Activated CD4-positive, alpha-beta T cell treated with anti-CD3 and anti-CD28 coated beads, Interleukin-2, amount 50 U/mL, for 4 hours (primary cell): ENCODE measurements at places on chromosomes 2 and 18.

DNA sequence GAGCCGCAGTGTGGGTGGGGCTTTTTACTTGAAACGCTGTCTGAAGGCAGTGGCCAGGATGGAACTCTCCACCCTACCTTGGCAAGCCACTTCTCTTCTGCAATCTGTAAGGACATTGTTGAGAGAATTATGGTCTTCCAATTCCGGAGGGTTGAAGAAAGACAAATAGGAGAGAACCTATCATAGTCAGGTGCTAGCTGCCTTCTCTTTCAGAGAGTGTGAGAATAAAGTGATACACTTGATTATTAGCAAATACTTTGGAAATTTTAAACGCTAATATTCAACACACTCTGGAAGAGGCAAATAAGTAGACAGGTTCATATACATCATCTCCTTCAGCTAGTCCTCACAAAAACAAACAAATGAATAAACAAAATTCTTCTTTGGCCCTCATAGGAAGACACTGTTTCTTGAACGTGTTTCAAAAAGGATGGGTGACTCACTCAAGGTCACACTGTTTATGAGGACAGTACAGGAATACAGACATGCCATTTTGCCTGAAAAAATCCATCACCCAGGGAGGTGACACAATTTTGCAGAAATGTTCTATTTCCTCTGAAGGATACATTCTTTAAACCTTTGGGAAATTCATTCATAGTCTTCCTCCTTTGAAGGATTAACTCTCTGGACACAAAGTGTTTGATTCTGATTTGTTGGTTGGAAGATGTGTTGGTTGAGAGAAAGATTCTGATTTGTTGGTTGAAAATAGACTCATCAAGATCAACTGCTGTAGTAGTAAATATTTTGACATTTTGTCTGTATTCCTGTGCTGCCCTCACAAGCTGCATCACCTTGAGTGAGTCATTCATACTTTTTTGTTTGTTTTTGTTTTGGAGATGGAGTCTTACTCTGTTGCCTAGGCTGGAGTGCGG is 2.2 kb upstream of the IL1RN start:
- no peak for DNase-seq

DNA sequence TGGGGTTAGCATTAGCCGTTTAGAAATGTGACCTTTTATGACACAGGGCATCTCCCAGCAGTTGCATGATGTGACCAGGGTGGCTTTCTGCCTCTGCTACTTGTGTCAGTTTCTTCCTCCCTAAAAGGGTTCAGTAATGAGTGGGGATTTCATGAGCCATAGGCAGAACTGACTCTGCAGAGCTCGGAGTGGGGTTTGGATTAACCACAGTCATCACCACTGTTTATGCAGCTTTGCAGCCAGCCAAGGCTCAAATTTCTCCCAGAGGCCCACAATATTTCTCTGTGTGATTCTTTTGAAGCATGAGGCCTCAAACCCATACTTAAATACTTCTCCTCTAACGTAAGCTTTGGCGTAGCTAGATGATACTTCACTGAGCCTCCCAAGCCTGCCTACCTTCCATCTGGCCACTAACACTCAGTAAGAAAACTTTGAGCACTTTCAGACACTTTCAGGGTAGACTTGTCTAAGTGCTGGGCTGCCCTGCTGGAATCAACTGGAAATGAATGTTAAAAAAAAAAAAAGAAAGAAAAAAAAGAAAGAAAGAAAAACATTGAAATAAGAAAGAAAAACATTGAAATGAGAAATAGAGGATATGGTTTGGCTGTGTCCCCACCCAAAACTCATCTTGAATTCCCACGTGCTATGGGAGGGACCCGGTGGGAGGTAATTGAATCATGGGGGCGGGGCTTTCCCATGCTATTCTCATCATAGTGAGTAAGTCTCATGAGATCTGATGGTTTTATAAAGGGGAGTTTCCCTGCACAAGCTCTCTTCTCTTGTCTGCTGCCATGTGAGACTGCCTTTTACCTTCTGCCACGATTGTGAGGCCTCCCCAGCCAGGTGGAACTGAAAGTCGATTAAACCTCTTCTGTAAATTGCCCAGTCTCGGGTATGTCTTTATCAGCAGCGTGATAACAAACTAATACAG is 11.5 kb upstream of the LAPTM4A start:
- DNase-seq: no peak

DNA sequence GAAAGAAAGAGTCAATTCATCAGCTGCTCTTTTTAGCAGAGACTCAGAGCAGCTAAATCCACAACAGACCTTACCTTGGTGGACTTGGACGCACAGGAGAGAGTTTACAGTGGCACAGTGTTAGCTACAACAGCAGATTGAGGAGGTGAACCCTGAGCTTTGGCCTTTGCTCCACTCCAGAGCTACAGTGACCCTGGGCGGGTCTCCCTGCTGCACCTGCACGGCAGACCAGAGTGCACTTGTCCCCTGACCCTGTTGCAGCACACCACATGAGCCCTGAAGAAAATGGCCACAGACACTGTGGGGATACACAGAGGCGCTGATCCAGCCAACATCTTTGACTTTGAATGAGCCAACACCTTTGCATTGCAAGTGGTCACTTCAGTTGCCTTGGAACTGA is 11.0 kb downstream of the SLC19A3 start:
- DNase-seq: no peak

- DNase-seq: no peak
Measured at GRCh38 chr2:137638932-137639331, 325.3 kb upstream of the HNMT start.

DNA sequence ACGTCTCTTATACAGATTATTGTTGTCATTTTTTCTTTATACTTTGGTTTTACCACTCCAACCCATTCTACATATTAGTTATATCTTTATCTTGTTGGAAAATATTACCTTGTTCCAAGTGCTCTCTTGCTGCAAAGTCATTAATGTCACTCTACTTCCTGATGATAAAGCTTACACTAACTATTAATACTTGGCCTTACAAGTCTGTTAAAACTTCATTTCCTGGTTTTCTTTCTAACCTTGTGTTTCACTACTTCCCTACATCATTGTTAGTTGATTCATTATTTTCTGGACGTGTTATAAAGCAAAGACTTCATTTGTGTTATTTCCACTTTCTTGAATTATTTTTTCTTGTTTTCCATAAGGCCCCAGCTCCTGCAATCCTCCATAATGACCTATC is 382.6 kb upstream of the CDH20 start:
- DNase-seq: no peak

DNA sequence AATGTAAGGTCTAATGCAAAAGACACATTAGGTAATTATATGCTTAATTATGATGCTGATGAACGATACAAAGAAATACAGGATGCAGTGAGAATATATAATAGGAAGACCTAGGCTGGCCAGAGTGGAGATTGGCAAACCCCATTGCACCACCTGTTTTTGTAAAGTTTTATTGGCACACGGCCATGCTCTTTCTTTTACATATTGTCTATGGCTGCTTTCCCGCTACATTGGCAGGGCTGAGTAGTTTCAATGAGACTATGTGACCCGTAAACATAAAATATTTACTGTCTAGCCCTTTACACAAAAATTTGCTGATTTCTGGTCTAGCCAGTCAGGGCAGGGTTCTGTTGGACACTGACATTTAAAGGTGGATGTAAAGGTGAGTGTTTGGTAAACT is 5.4 kb downstream of the SEC11C start:
- DNase-seq: no peak

DNA sequence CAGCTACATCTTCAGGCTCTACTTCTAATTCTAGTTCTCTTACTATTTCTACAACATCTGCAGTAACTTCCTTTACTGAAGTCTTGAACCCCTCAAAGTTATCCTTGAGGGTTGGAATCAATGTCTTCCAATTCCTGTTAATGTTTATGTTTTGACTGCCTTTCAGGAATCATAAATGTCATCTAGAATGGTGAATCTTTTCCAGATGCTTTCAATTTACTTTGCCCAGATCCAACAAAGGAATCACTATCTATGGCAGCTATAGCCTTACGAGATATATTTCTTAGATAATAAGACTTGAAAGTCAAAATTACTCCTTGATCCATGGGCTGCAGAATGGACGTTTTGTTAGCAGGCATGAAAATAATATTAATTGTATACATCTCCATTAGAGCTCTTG is 123.9 kb downstream of the PDE1A start:
- DNase-seq: no peak

DNA sequence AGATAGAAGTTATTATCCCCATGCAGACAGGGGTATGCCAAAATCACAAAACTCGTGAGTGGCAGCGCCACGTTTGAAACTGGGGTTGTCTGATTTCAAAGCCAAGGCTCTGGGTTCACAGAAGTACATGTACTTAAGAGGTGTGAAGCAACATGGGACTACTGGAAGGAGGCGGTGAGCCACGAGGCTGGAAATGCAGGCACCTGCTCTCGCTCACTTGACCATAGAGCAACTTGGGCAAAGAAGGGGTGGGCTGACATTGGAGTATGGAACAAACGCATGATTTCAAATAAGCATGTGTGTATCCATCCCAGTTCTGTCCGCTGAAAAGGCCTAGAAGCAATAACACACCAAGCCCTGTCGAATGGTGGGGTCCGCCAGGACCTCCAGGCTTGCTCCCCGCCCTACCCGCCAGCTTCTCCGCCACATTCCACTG is 593 bp upstream of the ACTR2 start:
- no peak for DNase-seq

DNA sequence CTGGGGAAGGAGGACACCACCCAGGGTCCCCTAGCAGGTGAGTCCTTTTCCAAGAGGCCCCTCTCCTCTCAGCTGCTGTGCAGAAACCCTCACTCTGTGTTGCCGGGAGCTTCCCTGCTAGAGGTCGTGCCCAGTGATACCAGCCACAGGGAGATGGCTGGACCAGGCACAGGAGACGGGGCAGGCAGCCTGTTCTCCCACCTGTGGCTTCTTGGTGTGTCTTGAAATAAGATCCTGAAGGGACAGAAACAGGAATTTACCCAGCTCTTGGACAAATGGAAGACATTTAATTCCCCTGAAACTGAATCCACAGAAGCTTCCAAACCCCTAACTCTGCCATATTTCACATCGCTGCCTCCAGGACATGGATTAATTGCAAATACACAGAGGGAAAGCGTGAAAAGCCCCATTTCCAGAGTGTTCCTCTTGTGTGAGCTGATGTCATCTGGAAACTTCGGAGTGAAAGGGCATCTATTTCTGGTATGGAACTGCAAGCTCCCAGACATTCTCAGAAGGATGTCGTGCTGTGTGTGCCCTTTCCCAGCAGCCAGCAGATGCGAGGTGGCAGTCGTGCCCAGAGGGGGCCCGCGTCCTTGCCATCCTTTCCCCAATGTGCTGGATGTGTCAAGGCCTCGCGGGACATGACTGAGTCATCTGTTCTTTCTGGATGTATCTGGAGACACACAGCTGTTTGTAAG is 177.7 kb downstream of the SEPTIN10 start:
- no peak for DNase-seq

DNA sequence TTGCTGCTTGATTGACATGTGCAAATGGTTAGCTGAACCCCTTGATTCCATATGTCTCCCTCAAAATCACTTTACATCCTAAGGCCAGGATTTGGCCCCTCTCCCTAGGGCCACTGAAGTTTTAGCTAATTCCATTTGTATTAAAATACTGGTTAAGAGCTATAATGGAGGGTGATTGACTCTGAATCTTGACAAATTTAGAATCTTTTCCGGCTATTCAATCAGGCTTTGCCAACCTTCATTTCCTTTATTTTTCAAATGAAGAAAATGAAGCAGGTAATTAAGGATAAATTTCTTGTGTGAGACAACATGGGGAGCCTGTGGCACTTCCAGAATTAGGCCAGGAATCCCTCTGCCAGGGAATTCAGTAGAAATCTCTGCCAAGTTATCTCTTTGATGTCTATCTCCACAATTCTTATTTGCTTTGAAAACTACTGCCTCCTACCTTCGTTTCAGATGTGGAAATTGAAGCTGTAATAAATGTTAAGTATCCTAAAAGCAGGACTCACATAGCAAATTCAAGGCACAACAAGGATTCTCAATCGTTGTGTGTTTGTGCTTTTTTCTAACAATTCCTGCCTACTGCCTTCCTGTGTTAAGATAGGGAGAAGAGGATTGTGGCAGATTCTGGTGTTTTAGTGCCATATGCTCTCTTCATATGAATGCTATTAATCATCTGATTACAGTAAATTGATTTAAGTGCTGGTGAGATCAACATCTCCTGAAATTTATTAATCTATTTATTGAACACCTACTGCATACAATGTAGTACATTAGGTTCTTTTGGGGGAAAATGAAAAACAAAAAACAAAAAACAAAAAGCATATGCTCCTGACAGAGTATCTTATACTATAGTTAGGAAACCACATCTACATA is 47.8 kb upstream of the MAP4K3 start:
- no peak for DNase-seq

DNA sequence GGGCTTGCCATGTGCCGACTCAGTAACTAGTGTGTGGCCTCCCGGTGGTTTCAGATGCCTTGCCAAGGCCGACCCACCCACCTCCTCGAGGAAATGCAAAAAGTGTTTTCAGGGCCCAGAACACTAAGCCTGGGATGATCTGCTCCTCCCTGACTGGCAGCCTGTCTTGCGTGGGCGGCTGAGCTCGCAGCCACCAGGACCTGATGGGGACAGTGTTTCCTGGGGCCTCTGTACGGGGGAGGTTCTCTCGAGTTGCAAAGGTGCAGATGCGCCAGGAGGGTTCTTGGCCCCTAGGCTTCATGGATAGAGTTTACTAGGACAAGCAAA is 85.2 kb downstream of the GLI2 start:
- DNase-seq: no peak

- DNase-seq: no peak
Measured at GRCh38 chr2:30273574-30273929, 42.2 kb downstream of the LBH start.

GRCh38 chr2:14826518-14826917 is 194.0 kb downstream of the LRATD1 start:
- no peak for DNase-seq

- DNase-seq: no peak
Measured at GRCh38 chr2:28322051-28322450, 70.6 kb upstream of the FOSL2 start.

GRCh38 chr2:69483696-69484095 is 46.5 kb upstream of the NFU1 start:
- no peak for DNase-seq

DNA sequence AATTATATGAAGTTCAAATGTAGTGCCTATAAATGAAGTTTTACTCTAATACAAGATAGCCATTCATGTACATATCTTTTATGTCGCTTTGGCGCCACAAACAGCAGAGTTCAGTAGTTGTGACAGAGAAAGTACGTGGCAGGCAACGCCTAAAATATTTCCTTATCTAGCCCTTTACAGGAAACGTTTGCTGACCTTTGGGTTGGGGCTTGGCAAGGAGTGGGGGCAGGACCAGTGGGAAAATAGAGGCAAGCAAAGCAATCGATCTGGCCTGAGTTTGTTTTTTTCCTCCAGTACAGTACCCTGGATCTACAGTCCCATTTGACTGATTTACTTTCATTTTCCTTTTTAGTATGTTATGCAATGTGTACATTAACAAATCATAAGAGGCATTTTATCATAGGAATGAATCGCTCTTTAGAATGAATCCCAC is 13.1 kb downstream of the CCDC68 start:
- no peak for DNase-seq

DNA sequence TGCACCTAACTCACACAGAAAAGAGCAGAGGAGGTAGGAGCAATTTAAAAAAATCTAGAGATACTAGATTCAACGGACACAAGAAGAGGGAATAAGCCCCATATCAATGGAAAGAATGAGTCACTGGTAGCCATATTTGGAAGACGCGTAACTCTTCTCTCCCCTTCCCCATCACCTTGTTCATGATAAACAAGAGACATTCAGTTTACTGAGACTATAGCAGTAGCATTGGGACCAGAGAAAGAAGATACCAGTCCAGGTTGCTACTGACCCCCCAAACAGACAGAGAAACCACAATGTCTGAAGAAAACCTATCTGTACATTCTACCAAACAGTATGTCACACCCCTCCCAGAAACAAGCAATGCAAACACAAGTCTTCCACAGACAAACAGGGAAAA is 81.1 kb downstream of the SLC66A3 start:
- no peak for DNase-seq

GRCh38 chr2:110771547-110772382 is 39.4 kb downstream of the ACOXL start:
- DNase-seq: no peak
